Amniotic stem cell (primary cell): ENCODE measurements at places on chromosomes 4 and X.

DNA sequence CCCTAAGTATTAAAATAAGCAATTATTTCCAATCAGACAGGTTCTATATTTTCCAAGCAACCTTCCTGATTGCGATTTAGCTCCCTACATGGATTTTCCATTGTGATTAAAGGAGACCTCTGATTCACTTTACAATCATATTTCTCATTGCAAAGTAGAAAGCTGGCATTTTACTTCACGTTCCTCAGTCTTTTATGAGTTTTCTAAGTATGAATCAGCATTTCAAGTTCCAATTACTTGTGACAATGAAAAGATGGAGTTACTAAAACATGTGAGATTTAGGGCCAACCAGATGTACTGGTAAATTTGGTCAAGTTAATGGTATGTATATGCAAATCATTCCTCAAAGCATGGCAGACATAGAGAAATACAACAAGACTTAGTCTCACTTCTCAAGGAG lies 206.2 kb downstream of the KCNIP4 start:
- DNase-seq: no peak

DNA sequence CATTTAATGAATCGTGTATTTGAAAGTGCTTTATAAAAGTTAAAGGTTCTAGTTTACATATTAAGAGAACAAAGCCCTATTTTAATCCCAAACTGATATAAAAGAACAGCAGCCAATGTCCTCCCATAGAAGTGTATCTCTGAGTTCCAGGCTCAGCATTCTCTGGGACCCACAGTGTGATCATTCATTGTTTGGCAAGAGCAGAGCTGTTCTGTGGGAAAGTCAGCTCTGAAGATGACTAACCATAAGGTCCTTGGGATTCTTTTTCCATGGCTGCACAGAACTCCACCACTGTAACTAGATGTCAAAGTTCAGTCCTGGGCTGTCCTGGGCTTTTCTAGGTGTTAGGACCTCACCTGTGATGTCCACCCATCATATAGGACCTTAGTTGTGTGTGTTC lies 157.0 kb upstream of the TLL1 start:
- DNase-seq: no peak

DNA sequence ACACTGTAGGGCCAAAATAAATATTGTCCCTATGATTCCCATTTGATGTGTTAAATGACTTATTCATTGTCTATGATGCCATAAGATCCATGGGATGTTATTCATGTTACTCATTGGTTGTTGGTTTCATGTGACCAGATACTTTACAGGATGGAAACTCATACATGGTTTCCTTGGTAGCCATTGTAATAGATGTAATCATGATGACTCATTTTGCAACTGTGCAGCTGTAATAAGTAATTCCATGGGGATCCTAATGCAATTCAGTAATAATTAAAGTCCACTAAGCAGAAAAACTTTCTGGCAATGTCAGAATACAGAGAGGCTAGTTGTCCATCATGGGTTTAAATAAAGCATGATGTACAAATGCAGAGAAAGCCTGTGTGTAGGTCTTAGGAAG lies 389.7 kb upstream of the NR3C2 start:
- peak; percentile 62 for DNase-seq

GRCh38 chrX:63657821-63658220 lies 127.2 kb downstream of the ARHGEF9 start:
- no peak for DNase-seq

GRCh38 chr4:127148165-127148564 lies 484.6 kb upstream of the INTU start:
- no peak for DNase-seq

DNA sequence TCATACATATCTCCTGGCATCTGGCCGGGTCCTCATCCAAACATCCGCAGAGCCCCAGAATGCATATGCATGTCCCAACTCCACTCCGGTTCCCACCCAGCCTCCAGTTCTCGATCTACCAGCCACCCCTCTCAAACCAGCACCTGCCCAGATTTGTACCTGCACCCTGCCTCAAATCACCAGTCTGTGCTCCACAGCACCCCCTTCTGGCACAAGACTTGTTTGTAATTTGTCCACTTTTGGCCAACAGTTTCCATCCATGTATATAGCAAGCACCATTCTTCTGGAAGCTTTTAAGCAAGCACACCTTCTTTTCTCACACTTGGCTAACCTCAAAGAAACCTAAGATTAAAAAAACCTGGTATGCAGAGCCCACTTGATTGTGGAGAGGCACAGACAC lies 644.1 kb downstream of the MID1IP1 start:
- no peak for DNase-seq

DNA sequence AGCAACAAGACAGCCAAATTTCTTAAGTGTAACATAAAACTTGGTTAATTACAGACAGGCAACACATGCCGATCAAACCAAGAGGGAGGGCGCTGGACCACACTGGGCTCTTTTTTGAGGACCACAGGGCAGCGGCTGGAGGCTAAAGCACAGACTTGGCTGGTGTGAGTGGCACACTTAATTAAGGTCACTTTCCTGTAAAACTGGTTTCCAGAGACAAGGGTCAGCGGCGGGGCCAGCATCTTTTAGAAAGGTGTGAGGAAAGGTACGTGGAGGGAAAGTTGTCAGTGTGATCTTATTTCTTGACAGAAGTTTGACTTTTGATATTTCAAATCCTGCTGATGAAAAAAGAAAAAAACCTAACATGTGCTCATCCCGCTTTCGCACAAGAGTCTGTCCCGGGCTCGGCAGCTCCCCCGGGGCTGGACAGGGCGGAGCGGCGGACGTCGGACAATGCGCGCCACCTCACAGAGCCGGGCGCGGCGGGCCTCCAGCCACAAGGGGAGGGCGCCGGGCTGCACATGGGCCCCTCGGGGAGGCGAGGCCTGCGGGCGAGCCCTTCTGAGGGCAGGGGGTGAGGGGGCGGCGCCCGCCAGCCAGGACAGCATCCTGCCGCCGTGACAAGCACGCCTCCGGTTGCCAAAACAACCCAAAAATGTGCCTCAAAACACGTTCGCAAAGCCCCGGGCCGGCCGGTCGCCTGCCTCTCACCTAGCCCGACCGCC lies 660 bp upstream of the HSPA4L start:
- no peak for DNase-seq

GRCh38 chrX:23993012-23993633 lies 33.9 kb downstream of the KLHL15 start:
- no peak for DNase-seq

- no peak for DNase-seq
Observed at GRCh38 chrX:123625477-123625876, 107.4 kb downstream of the THOC2 start.

DNA sequence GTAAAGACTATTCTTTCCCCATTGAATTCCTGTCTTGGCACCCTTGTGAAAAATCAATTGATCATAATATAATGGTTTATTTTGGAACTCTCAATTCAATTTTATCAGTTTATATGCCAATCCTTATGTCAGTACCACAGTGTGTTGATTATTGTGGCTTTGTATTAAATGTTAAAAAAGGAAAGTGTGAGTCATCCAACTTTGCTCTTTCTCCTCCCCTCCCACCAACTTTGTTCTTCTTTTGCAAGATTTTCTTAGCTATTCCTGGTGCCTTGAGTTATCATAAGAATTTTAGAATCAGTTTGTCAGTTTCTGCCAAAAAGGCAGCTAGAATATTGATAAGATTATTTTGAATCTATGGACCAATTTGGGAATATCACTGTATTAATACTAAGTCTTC lies 11.2 kb upstream of the RNF175 start:
- no peak for DNase-seq

DNA sequence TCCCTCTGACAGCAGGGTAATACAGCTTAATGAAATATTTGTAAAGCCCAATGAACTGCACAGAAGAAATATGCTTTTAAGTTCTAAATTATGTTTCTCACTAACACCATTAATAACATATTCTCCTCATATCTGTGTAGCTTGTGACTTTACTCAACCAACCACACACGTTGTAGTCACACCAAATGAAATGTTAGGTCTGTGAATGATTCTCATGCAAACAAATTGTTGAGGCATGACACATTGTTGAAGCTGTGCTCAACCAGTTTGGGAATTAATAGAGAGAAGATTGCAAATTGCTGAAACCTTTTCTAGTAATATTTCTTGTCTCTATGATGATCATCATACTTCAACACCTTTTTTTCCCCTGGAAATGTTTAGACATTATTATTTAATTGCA lies 645.9 kb downstream of the PCDH7 start:
- no peak for DNase-seq

DNA sequence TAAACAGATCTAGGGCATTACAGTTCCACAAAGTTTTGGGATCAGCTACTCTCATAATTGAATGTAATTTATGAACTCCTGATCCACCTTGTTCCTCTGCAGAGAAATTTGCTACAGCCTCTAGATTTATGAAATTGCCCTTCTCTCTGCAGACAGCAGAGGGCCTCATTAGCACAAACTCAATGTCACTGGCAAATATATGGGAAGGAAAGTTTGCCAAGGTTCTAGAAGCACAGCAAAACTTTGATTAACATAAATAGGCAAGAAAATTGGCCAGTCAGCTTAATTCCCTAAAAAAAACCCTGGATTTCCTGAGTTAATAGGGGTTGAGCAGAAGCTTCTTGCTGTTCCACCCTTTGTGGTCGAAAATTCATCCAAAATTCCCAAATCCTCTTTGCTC lies 31.5 kb downstream of the PRPS1 start:
- no peak for DNase-seq

DNA sequence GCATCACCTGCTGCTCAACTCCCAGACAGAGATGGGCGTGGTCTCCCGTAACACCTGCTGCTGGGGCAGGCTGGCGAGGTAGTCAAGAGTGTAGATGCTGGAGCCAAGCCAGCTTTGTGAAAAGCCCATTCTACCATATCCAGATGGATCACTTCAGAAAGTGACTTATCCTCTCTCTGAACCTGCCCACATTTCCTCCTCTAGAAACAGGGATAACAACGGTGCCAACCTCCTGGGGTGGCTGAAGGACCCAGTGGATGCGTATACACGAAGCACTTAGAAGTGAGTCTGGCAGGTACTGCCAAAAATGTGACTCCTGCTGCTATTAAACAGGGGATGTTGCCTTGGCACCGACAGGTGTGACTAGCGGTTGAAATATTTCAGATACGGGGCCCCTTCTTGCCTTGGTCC lies 95.8 kb downstream of the SORBS2 start:
- no peak for DNase-seq
